ENCODE measurements at places on chromosomes 6 and 20.

DNA sequence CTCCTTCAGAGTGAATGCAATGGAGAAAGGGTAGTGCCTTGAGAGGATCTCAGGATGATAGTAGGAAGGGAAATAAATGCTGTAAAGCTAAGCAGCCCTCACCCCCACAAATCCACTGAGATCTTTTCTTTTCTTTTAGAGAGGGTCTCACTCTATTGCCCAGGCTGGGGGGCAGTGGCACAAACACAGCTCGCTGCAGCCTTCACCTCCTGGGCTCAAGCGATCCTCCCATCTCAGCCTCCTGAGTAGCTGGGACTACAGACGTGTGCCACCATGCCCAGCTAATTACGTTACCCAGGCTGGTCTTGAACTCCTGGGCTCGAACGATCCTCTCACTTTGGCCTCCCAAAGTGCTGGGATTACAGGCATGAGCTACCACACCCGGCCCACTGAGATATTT is 16.0 kb upstream of the AVP start:
- no peak for DNase-seq

- peak; percentile 43 for DNase-seq
These were observed 453 bp downstream of the KCNQ5 start for GRCh38 chr6:72622094-72622940.

DNA sequence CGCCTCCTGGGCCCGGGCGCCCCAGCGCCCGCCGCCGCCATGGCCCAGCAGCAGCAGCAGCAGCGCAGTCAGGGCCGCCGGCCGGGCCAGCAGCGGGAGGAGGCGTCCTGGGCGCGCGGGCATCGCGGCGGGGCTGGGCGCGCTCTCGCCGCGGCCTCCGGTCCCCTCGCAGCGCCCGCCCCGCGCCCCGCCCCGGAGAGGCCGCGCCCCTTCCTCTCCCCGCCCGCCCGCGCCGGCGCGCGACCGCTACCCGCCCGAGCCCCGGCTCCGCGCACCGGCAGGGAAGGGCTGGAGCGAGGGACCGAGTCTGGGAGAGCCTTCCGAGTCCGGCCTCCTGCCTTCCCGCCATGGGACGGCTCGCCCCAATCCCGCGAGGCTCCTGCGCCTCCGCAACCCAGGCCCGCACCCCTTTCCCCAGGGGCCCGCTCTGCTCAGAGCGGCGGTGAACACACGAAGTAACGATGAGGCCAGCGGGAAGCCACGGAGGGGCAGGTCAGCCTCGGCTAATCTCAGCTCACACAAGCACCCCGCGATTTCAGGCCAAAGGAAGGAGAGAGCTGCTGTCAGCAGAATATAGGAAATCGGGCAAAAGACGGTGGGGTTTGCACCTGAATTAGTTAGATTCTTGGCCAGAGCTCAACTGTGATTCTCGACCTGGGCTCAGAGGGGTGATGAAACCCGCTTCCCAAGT is at the start of gene TXNDC5:
TSS of gene TXNDC5 (minus strand) at position 135 of the 691 bp plus-strand sequence. CDS start at position 123, 12 bp downstream.
- peak; percentile 58 for DNase-seq

DNA sequence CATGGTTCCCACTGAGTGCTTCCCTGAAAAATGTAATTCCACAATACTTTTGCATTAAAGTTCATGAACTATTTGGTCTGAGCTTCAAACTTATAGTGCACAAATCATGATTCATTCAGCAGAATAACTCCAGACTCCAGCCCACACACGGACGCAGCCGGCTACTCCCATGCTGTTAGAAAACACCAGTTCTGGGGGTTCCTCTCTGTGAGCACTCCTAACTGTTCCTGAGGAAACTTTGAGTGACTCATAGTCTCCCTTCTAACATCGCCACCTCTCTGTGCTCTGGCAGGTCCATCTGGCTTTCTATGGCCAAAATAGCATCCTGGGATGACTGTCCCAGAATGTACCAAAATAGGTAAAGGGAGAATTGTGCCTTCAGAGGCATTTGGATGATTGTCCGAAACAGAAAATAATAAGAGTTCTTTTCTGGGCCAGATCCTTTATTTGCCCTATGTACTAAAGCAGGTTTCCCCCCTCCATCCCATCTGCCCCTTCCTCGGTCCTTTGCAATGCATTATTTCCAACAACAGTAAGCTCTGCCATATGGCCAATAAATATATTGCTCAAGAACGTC is 32.3 kb upstream of the LY86 start:
- no peak for DNase-seq

GRCh38 chr6:150212778-150213177 is 69.9 kb downstream of the PPP1R14C start:
- DNase-seq: no peak

DNA sequence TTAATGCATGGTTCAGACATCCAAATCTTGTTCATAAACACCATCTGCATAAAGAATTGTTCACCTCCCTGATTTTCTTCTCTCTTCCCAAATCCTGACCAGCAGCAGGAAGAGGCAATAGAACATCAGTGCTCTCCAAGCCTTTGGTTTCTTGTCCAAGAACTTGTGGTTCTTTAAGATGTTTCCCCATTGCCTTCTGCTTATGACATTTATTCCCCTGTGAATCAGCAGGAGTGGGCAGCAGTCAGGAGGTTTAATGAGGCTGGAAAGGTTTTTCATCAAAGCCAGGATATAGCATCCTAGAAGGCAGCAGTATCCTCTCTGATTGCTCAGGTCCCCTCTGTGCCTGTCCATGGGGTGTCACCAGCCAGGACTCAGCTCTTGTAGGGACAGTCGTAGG is 5.3 kb downstream of the HDDC2 start:
- DNase-seq: no peak

- no peak for DNase-seq
These were observed 75.8 kb downstream of the GJA10 start for GRCh38 chr6:89970072-89970471.

- no peak for DNase-seq
These were observed 9.6 kb upstream of the SLC2A10 start for GRCh38 chr20:46699651-46700359.

- DNase-seq: no peak
These were observed 17.8 kb upstream of the PPP1R3G start for GRCh38 chr6:5067305-5067704.

DNA sequence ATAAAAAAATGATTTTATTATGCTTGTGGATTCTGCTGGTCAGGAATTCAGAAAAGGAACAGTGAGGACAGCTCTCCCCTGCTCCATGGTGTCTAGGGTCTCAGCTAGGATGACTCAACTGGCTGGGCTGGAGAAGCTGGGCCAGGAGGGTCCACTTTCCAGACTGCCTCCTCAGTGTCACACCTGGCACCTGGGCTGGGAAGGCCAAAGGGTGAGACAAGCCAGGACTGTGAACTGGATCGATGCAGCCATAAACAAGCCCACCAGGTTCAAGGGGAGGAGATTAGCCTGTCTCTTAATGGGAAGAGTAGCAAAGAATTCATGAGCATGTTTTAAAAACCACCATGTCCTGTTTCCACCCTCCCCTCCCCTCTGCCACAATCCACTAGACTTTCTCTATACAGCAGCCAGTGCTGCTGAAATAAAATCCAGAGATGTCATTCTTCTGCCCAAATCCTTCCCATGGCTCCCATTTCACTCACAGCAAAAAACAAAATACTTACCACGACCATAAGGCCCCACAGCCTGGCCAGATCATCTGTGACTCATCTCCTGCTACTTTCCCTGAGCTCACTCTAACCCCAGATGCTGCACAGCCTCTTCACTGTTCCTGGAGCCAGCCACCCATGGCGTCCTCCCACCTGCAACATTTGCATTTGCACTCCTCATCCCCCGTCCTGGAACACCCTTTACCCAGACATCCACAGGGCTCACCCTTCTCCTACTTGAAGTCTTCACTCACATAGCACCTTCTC is 13.8 kb downstream of the SPTLC3 start:
- no peak for DNase-seq
